Prostate gland (tissue), 2 donors: ENCODE measurements at places on chromosomes 12 and 14. TPM values are rescaled to one million over a fixed set of nuclear protein-coding genes. Genes with fewer than 3 reads are reported as not detected.

The SERPINA3 gene
- 505 TPM for total RNA-seq

The SOX5 gene
- total RNA-seq: 7.8 TPM

DNA sequence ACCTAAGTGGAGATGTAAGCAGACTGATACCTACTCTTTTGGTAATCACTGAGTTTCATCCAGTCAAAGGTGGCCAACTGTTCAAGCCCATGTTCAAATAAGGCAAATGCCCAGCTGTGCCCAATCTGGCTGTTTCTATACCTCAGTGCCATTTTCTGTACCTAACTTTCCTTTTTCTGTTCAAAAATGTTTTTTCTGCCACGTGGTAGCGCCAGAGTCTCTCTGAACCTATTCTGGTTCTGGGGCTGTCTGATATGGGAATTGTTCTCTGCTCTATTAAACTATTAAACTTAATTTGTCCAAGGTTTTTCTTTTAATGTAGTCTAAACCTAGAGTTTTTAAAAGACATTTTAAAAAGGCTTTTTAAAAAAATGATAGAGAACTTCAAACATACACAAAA, 391.2 kb downstream of the NOVA1 start:
- no peak for DNase-seq

The MORN3 gene
- total RNA-seq: 1.5 TPM

The FAM234B gene
- total RNA-seq: 24.3 TPM
